Activated CD4-positive, alpha-beta T cell treated with anti-CD3 and anti-CD28 coated beads, Interleukin-2, amount 50 U/mL, for 48 hours (primary cell): ENCODE measurements at places on chromosomes 5 and 9.

DNA sequence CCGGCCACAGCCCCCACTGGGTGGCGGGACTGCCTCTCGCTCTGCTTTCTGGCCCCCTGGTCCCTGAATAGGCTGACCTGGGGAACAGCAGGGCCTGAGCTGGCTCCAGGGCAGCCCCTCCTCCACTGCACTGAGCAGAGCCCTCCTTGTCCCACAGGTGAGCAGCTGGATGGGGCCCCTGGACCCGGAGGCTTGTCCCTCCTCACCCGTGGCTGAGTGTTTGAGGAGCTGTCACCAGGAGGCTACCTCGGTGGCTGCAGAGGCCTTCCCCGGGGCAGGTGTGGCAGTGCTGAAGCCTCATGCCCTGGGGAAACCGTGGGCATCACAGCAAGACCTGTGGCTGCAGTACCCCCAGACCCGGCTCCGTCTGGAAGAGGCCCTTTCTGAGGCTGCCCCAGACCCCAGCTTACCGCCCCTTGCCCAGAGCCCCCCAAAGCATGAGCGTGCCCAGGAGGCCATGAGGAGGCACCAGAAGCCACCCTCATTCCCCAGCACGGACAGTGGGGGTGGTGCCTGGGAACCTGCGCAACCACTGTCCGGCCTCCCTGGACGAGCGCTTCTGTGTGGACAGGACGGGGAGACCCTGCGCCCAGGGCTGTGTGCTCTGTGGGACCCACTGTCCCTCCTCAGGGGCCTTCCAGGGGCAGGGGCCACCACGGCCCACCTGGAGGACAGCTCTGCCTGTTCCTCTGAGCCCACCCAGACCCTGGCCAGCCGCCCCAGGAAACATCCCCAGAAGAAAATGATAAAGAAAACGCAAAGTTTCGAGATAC, 28.5 kb upstream of the LRRC14B start:
- DNase-seq, result no peak

GRCh38 chr5:110460837-110461236, 265.6 kb downstream of the TMEM232 start:
- no peak for DNase-seq

DNA sequence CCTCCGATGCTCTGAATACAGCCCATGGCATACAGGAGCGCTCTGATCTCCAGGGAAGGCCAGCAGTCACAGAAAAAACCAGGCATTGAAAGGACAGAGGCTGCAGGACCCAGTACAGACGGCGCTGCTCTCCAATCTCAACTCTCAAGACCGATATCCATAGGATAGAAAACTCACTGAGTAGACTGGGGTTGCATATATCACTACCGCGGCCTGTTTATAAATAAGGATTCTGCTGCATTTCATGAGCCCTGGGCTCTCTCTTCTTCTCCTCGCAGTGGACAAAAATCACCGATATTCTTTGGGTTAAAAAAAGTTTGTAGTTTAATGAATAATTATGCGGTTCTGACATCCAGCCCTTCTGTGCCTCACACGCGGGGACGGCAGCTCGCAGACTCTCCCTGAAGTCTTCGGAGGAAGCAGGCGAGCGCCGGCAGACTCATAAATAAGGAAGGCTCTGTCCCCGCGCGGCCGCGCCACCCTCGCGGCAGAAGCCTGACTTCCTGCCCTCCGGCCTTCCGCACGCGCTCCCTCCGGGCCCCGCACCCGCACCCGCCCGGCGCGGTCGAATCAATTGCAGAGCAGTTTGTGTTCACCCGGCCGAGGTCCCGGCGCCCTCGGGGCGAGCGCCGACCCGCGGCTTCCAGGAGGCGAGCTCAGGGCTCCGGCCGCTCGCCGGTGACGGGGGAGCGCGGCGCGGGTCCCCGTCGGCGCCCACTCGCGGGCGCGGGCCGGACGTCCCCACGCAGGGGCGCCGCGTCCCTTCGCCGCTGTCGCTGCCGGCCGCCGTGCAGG, at the start of gene FAM78A:
TSS of gene FAM78A (minus strand) at position 417 of the 795 bp plus-strand sequence. CDS start at position 86, 331 bp downstream.
- DNase-seq, result peak; percentile 62

- no peak for DNase-seq
Observed at GRCh38 chr5:124751031-124751430, 4.6 kb upstream of the ZNF608 start.

DNA sequence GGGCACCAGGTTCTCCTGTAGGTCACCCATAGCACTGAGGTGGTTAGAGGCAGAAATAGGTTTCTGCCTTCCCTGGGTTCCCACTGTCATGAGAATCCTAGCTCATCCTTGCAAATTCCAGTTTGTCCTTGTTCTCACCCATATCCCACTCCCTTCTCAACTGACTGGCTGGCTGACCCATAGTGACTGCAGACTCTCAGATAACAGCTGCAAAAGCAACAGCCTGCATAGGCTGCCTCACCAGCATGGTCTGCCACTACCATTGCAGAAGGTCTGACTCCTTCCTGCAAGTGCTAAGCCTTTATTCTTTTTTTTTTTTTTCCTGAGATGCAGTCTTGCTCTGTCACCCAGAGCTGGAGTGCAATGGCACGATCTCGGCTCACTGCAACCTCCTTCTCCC, 194.0 kb downstream of the SEMA6A start:
- DNase-seq, result no peak

DNA sequence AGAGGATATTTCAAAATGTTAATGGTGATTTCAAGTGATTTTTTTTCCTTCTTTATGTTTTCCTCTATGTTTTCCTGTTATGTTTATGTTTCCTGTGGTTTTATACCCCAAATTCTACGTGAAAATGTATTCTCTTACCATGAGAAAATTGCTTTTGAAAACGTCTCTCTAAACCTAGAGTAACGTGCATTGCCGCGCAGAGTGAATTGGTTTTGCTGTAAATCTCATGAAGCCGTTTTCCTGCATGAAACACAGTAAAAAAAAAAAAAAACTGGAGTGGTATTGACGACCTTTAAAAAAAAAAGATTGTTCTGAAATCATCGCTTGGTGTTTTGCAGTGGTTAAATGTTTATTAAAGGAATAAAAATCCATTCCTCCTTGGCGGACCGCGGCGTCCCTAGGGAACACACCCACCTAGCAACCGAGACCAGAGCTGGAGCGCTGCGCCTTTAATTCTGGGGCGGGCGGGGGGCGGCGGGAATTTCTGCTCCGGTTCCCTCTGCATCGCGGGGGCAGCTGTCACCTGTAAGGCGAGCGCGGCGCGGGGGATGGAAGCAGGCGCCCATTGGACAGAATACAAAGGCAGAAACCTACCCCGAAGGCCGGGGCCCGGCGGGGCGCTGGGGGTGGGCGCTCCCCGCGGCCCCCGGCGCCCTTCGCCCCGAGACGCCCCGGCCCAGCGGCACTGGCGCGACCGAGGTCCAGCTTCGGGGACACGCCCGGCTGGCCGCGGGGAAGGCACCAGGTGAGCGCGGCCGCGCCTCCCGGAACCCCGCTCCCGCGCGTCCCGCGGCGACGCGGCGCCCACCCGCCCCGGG, at the start of gene SOWAHA:
TSS of gene SOWAHA (plus strand) at position 522 of the 818 bp plus-strand sequence. CDS start 320 bp downstream, outside the sequence.
- no peak for DNase-seq

GRCh38 chr9:123457583-123457982, 101.6 kb downstream of the CRB2 start:
- DNase-seq, result no peak

DNA sequence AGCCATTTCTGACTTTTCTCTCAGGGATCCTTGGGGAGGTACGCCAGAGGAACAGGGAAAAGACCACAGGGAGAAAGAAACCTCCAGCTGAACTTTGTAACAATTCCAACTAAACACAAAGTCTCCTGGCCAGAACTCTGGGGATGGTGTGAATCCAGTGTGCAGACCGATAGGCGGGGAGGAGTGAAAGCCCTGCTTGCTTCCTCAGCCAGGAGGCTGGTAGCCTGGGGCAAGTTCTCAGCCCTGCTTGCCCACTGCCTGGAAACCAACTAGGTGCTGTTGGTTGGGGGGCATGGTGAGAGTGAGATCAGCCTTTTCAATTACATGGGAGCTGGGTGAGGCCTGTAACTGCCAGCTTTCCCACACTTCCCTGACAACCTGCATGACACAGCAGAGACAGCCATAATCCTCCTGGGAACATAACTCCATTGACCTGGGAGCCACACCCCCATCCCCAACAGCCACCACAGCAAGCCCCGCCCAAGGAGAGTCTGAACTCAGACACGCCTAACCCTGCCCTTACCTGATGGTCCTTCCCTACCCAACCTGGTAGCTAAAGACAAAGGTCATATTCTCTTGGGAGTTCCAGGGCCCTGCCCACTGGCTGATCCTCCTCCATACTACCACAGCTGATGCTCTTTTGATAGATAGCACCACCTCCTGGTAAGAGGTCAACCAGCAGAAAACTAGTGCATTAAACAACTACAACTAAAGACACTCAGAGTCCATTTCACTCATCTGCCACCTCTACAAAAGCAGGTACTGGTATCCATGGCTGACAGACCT, 100.1 kb upstream of the TNFAIP8 start:
- no peak for DNase-seq

GRCh38 chr5:147904110-147904509, 2.2 kb downstream of the C5orf46 start:
- no peak for DNase-seq

GRCh38 chr5:53418826-53419658, 61.4 kb upstream of the FST start:
- DNase-seq, result no peak

- DNase-seq, result no peak
Observed at GRCh38 chr5:17951392-17952169, 317.3 kb downstream of the TAF11L14 start.

DNA sequence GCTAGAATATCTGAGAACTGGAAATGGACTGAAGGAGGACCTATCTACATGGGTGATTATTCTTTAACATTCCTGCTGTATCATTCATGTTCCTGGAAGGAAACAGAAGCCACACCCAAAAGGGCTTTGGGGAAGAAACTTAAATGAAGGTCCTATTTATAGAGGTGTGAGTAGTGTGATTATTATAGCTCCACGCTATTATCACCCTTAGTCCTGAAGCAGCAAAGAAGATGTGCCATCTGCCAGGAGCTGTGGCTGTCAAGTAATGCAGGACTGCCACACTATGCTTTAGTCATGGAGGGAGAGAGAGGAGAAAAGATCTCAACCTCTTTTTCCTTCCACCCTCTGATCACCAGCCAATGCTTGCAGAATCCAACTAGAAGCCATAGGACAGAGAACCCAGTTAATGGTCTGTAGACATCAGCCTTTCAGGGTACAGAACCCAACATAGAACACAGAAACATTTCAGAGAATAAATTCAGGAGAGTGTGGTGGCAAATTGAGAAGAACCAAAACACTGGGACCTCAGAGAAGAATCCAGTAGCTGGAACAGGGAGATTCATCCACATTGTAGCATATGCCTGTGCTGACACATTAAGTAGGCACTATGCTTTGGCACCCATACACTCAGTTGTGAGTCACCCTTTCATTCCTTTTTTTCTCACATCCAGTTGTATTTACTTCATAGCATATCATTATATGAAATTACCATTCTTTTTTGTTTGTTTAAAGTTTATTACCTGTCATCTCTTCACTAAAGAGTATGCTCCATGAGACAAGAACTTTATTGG, 21.0 kb upstream of the RNF180 start:
- DNase-seq, result no peak

DNA sequence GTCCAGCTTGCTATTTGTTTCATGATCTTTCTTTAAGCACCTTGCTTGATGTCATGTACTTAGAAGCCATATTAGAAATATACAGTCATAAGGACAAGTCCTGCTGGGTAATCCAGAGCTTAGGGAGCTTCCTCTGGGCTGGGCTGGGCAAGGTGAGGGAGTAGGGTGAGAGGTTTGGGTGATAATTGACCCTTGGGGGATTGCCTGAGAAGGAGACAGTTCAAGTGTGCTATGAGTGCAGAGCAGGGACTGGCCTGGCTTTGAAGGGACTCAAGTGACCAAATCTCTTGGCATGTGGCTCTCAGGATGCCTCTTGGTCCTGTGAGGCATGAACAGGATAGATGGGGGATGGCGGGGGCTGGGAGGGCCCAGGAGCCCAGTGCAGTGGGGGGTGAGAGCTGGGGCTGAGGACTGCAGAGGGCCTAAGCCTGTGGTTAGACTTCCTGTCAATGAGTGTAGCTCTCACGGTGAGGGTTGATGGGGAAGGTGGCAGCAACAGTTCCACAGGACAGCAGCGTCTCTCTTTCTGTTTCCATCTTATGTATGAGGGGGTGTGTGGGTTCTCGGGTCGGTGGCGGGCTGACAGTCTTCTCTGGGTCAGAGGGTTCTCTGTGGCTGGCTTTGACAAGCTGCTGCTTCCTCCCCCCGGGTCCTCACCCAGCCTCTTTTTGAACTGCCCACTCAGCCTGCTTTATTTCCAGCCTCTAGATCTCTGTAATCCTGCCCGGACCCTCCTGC, 53.5 kb downstream of the RGS3 start:
- peak; percentile 79 for DNase-seq

GRCh38 chr9:133818444-133818843, 80.3 kb upstream of the SARDH start:
- DNase-seq, result no peak

GRCh38 chr5:95591490-95591901, 28.4 kb upstream of the GPR150 start:
- no peak for DNase-seq

GRCh38 chr9:35729700-35730485, 2.1 kb downstream of the TLN1 start:
- peak; percentile 33 for DNase-seq

GRCh38 chr5:74863726-74864125, 2.5 kb downstream of the FAM169A start:
- no peak for DNase-seq

GRCh38 chr5:178077751-178078150, 35.6 kb upstream of the N4BP3 start:
- DNase-seq, result no peak

GRCh38 chr9:4152876-4153275, 147.0 kb downstream of the GLIS3 start:
- no peak for DNase-seq

GRCh38 chr9:91336786-91337185, 24.9 kb downstream of the AUH start:
- DNase-seq, result no peak

DNA sequence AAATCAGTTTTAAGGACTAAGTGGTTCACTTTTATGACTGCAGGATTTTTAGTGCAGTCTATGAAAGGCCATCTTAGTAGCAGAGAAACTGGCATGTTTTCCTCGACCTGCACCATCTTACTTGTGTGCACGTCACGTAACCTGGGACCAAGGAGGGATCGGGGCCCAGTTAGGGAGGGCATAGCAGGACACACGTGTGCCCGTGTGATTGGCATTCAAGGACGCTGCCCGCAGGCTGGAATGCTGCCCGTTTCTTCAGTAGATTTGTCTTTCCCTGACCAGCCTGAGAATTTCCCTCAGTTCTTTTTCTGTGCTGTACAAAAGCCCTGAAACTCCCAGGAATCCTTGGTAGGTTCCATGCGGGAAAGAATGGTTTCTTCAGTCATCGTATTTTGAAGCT, 196.3 kb downstream of the TRIO start:
- no peak for DNase-seq

- peak; percentile 48 for DNase-seq
Observed at GRCh38 chr9:76394960-76395252, 680 bp upstream of the RFK start.

DNA sequence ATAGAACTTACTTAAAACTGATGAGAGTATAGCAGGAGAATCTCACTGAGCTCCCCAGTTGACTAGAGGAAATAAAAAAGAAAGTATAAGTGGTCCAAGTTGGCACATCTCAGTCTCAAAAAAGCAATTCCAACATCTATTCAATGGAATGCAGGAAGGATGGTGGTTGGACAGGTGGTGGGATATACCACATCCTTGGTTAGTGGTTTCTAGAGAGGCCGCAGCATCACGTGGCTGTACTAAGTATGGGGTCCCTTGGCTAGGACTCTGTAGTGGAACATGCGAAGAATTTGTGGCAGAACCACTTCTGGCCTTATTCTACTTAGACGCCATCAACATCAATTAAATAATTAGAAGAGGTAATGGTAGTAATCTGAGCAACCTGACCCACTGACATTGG, 232.4 kb downstream of the SAXO1 start:
- DNase-seq, result no peak
